ENCODE measurements at places on chromosomes 16 and 17.

DNA sequence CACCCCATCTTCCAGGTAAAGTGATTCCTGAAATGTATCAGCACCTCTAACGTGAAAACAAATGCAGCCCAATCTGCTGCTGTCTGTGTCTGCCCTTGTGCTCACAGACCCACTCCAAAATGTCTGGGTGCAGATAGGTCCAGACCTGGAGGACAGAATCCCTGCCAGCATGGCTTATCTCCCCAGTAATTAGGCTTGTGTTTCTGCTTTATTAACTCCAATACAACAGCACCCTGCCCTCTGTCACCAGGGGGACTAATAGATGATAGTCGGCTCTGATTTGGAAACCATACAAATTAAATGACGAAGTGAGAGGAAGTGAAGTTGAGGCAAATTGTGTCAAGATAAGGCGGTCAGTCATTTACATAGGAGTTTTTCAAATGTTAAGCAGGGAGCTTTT is 608.3 kb upstream of the SALL1 start:
- no peak for DNase-seq

DNA sequence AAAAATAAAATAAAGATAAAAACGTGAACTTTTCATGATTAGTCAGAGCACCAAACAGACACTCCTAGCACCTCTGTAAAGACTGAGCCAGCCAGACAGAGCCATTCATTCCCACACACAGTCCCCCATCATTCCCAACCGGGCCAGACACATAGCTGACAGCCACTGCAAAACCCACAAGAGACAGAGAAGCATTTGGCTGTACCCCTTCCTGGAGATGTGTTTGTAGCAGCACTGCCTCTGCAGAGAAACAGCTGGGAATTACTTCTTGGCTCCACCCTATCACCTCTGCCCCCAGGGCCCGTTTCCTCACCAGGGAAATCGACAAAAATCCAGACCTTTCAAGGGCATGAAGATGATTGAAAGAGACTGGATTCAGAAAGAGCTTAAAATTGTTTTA is 46.4 kb downstream of the MYH11 start:
- no peak for DNase-seq

DNA sequence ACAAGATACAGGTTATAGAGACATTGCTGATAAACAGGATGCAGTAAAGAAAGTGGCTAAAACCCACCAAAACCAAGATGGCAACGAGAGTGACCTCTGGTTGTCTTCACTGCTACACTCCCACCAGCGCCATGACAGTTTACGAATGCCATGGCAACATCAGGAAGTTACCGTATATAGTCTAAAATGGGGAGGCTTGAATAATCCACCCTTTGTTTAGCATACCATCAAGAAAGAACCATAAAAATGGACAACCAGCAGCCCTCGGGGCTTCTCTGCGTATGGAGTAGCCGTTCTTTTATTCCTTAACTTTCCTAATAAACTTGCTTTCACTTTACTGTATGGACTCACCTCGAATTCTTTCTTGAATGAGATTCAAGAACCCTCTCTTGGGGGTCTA is 21.7 kb upstream of the CDH13 start:
- DNase-seq, result no peak

DNA sequence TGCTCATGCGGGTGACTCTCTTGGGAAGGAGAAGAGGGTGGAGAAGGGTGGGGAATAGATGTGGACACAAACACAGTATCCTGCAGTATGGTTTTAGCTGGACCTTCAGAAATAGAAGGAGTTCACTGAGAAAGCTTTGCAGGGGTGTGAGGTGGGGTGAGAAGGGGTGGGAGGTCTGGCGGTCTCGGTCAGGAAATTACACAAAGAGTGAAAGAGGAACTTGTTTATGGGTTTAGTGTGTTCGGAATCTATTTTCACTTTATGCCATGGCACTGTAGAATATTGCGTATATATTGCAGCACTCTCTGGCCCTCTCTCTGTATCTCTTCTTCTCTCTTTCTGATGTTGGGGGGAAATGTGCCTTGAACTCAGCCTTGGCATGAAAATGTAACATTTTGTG is 148.2 kb upstream of the GOT2 start:
- no peak for DNase-seq

- DNase-seq, result no peak
Observed at GRCh38 chr16:76518781-76519180, 241.6 kb downstream of the CNTNAP4 start.

GRCh38 chr16:35198223-35199199 is 1739.1 kb downstream of the TP53TG3F start:
- DNase-seq, result no peak

GRCh38 chr17:20284022-20284421 is 183.3 kb downstream of the LGALS9B start:
- DNase-seq, result no peak

GRCh38 chr16:12646490-12647274 is 157.0 kb downstream of the CPPED1 start:
- peak; percentile 79 for DNase-seq

DNA sequence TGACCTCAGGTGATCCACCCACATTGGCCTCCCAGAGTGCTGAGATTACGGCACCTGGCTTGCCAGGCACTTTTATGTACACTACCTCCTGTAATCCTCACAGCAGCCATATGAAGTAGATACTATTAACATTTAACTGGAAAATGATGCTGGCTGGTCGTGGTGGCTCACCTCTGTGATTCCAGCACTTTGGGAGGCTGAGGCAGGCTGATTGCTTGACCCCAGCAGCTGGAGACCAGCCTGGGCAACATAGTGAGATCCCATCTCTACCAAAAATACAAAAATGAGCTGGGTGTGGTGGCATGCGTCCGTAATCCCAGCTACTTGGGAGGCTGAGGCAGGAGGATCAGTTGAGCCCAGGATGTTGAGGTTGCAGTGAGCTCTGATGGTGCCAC is 2.0 kb upstream of the MAPK3 start:
- no peak for DNase-seq

GRCh38 chr17:38535886-38536285 is 69.9 kb downstream of the SRCIN1 start:
- no peak for DNase-seq

GRCh38 chr16:82829301-82829700 is 202.5 kb downstream of the CDH13 start:
- DNase-seq, result no peak

DNA sequence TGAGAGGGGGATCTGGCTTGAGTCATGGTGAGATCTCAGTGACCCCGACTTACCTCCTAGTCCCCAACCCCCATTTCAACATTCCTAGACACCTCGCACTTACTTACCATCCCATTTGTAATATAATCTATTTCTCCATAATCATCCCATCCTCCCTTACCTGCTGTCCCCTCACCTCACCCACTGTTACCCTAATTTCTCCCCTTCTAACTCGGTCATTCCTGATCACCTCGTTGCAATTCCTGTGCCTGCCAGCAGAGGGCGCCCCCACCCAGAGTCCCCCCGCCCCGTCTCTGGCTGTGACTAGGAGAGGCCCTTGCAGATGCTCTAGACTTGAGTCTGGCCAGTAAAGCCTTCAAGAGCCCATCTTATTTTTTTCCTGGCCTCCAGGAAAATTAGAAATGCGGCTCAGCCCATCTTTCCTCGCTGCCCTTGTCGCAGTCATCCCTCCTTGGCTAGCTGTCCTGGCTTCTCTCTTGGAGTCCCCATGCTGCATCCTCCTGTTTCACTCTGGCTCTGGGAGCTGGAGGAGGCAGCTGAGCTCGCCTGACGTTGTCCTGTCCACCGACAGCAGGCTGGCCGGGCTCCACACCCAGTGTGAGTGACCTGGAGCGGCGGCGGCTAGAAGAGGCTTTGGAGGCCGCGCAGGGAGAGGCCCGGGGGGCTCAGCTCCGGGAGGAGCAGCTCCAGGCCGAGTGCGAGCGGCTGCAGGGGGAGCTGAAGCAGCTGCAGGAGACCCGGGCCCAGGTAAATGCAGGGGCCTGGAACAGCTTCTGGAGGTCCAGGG is 5.0 kb downstream of the TBKBP1 start:
- no peak for DNase-seq

GRCh38 chr17:72591289-72592241 is 470.7 kb downstream of the SOX9 start:
- no peak for DNase-seq

GRCh38 chr16:50268352-50268751 is 2.0 kb downstream of the ADCY7 start:
- no peak for DNase-seq

- DNase-seq, result no peak
Observed at GRCh38 chr16:50305441-50306061, 39.2 kb downstream of the ADCY7 start.

DNA sequence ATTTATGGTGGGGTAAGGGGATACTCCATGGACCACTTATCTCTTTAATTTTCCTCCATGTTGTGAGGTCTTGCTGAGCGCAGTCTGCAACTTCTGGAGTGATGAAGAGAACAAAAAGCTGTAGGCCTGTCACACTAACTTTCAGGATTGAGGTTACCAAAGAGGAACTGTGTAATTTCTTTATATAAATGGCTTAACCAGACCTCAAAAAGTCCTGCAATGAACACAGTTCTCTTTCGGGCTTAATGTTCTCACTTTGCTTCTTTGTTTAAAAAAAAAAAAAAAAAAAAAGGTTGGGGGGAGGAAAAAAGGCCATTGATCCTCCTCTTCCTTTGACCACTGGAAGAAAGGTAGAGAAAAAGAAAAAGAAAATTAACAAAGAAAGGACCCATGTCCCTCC is 86.8 kb upstream of the SOX9 start:
- DNase-seq, result no peak

DNA sequence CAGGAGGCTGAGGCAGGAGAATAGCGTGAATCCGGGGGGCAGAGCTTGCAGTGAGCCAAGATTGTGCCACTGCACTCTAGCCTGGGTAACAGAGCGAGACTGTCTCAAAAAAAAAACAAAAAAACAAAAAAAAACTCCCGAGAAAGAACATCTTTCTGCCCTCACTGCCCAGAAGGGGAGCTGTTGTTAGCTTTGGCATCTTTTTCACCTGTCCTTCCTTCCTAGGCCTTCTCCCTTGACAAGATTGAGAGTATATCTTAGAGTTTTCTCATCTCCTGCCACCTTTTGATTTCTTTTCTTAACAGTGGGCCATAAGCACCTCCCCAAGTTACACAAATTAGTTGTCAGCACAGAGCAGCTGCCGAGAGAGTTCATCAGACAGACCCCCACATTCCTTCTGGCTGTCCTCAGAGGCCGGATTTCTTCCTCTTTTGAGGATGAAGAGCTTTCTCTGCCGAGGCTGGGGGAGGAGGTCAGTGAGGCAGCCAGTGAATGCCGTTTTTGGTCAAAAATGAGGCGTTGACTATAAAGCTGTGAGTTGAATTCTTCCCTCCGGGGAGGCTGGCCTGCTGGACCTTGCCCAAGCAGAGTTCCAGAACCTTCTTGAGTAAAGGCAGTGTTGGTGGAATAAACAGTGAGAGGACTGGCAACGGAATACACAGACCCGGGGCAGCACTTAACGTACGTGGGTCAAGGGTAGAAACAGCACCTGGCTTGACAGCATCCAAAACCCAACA is 127.0 kb downstream of the ABCC6 start:
- no peak for DNase-seq

DNA sequence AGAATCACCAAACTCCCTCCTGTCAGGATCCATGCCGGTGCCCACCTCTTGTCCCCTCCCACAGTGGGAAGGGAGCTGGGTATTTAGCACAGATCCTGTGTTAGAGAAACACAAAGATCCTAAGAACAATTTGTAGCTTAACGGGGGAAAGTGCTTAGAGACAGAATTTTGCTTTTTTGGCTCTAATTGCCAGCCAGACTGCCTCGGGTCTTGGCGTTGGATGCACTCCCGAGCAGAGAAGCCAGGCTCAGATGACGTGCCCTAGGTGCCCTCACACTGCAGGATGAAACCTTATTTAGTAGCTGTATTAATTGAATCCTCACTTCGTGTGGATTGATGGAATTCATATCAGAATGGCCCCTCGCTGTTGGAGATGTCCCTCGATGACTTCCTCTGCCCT is 22.5 kb upstream of the MAF start:
- no peak for DNase-seq

DNA sequence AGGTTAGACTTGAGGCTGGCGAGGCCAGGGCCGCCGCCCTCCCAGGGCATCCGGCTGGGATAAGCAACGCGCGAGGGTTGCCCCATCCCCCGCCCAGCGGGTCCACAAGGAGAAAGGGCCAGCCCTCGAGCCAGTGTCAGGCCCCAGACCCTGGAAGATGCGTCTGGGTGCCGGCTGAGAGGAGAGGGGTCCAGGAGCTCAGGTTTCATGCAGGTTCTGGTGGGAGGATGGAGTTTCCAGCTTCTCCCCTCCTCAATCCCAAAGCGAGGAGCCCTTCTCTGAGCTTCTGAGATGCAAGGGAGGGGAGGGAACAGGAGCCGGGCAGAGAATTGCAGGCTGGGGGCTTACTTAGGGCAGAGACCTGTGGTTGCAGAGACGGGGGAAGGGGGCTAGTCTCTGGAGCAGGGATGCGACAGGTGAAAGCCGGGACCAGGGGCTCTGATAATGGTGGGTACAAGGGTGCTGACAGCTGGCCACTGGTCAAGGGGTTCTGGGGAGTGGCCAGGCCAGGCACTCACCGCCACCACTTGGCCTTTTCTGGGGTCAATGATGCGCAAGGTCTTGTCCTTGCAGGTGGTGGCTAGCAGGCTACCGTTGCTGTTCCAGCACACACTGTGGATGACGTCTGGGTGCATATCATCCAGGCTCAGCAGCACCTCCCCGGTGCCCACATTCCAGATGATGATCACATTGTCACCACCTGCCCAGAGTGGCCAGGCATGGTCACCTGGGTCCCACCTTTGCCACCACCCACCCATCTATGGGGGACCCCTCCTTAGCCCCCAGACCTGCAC is 4.2 kb downstream of the CORO6 start:
- DNase-seq, result no peak

GRCh38 chr17:67421869-67422273 is 44.8 kb downstream of the PITPNC1 start:
- DNase-seq, result peak; percentile 63

DNA sequence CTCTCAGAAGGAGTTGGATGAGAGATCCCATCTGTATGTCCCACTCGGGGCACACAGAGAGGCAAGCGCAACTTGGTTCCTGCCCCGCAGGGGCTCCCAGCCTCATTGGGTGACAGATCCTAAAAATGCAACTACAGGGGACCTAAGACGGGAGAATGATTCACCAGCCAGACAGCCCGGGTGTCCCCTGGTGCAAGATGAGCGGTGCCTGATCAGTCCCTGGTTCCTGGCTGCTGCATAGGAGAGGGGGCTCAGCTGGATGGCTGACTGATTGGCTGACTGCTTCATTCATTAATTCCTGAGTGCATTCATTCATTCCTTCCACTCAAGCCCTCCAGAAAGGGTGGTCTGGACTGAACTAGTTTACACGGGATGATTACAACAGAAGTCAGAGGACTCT is 22.0 kb downstream of the WNT3 start:
- no peak for DNase-seq

GRCh38 chr17:2366747-2367494 is 29.6 kb downstream of the SGSM2 start:
- DNase-seq, result no peak
